ENCODE measurements at places on chromosomes 4 and X. TPM values are rescaled to one million over a fixed set of nuclear protein-coding genes. Genes with fewer than 3 reads are reported as not detected.

HS3ST1 gene
- total RNA-seq, result 0.52 TPM

GDPD2 gene
- total RNA-seq, result not detected

GYPE gene
- total RNA-seq, result 2.1 TPM

AMTN gene
- total RNA-seq, result 0.43 TPM

GLRA3 gene
- total RNA-seq, result not detected

SSX4 gene
- not detected for total RNA-seq

RENBP gene
- 5.1 TPM for total RNA-seq

DIAPH2 gene
- 23.7 TPM for total RNA-seq

SAGE1 gene
- not detected for total RNA-seq

BLOC1S4 gene
- total RNA-seq, result 9.1 TPM

POU3F4 gene
- total RNA-seq, result not detected

ALPK1 gene
- total RNA-seq, result 33.2 TPM

UGT2B7 gene
- not detected for total RNA-seq

SMIM31 gene
- 0.11 TPM for total RNA-seq

EIF2S3 gene
- 364 TPM for total RNA-seq

SPANXD gene
- total RNA-seq, result not detected

SPACA5 gene
- total RNA-seq, result not detected

SCD5 gene
- total RNA-seq, result 12.4 TPM

XK gene
- total RNA-seq, result 0.22 TPM

PDLIM3 gene
- 2.7 TPM for total RNA-seq

NBDY gene
- total RNA-seq, result 8.9 TPM

GAGE12F gene
- total RNA-seq, result not detected

KLHL4 gene
- 0.22 TPM for total RNA-seq

RTL9 gene
- 0.22 TPM for total RNA-seq

GAGE12H gene
- total RNA-seq, result not detected

CT45A5 gene
- total RNA-seq, result not detected

All from articular chondrocyte of knee joint (primary cell).